Omental fat pad (tissue), 4 donors: ENCODE measurements at places on chromosomes 7 and 10. TPM values are rescaled to one million over a fixed set of nuclear protein-coding genes. Genes with fewer than 3 reads are reported as not detected.

DNA sequence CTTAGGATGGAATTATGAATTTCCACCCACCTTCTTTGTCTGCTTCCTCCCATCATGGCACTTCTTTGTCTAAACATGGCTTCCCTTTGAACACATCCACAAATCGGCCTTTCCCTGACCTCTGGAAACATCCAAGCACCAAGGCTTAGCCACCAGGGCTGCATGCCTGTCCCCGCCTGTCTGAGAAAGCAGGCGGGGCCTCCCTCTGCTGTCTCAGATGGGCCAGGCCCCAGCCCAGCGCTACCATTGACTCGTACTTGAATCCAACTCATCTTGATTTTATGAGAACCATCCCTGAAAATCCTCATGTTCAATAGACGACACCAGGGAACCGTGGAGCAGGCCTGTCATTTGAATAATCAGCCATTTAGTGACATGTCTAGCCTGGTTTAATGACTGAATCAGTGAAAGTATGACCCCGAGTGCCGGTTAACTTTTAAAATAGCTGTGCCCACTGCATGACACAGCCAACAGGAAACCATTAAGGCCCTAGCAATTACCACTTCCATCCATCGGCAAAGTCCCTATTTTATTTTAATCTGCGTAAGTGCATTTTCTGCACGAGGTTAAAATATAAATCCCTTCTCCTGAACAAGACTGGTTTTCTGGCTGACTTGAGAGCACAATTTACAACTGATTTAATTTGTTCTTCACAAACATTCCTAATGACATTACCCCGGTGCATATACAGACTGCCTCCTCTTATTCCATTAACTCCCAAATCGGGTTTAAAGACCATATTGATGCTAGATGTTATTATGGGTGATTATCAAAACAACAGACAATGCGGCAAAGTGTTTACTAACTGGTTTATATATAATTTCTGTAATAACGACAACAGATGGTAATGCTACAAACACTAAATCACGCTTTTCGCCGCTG, 194.7 kb downstream of the BUB3 start:
- no peak for DNase-seq

DNA sequence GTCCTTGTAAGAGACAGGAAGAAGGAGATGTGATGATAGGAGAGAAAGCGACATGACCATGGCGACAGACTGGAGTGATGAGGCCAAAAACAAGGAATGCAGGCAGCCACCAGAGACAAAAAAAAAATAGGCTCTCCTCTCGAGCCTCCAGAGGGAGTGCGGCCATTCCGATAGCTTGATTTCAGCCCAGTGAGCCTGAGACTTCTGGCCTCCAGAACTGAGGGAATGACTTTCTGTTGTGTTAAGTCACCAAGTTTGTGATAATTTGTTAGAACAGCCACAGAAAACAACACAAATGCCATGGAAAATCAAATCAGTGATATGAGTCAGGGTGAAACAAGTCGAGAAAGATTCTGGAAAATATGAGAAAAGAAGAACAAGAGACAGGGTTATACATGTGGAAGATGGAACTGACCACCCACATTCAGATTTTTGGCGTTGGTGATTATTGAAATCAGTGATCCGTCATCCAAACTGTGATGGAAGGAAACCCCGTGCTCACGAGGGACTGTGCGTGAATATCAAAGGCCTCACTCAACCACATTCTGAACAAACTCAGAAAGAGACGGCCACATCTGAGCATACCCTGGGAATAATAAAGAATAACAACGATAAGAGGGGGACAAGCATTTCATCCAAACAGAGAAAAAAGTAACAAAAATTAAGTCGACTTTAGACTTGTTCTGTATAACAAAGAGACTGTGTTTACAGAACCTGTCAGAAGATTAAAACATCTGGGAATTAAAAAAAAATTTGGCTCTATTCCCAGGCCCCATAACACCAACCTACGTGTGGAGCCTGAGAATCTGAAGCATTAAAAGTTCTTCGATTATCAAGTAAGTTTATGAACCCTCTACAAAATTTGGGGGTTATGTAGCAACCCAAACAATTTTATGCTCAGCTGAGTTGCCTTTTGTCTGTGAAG, 72.1 kb downstream of the EEPD1 start:
- no peak for DNase-seq

DNA sequence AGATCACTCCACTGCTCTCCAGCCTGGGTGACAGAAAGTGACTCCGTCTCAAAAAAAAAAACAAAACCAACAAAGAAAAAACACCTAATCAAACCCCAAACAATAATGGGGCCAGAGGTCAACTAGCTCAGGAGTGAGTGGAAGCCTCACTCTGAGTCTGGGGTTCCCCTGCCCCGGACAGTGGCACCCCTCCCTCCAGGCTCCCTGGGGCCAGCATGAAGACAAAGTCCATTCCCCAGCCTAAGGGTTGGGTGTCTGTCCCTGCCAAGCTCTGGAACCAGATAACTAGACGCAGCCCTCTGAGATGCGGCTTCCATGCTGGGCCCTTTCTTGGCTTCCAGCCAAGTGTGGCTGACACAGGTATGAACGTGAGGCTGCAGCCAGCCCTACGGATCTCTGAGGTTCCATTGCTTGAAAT, 1.7 kb upstream of the FUOM start:
- no peak for DNase-seq

- no peak for DNase-seq
Observed at GRCh38 chr10:119775529-119775928, 49.7 kb downstream of the INPP5F start.

The INHBA gene
- 0.93 TPM for total RNA-seq

The ADRA2A gene
- 81.3 TPM for total RNA-seq

- no peak for DNase-seq
Observed at GRCh38 chr7:92133133-92133736, 1.0 kb downstream of the CYP51A1 start.

- no peak for DNase-seq
Observed at GRCh38 chr7:20470082-20470481, 139.4 kb downstream of the ITGB8 start.

- no peak for DNase-seq
Observed at GRCh38 chr10:77673101-77673500, 35.5 kb upstream of the KCNMA1 start.

The ADAMTS14 gene
- 0.47 TPM for total RNA-seq

- no peak for DNase-seq
Observed at GRCh38 chr10:84706875-84707274, 378.5 kb downstream of the CCSER2 start.

DNA sequence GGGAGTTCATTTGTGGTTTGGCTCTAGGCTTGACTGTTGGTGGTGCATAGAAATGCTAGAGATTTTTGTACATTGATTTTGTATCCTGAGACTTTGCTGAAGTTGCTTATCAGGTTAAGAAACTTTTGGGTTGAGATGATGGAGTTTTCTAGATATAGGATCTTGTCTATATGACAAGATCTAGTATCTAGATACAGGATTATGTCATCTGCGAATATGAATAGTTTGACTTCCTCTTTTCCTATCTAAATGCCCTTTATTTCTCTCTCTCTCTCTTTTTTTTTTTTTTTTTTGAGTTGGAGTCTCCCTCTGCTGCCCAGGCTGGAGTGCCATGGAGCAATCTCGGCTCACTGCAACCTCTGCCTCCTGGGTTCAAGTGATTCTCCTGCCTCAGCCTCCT, 62.9 kb downstream of the MGAM2 start:
- no peak for DNase-seq

The MACC1 gene
- 5.2 TPM for total RNA-seq

The ARMC3 gene
- total RNA-seq, result not detected

DNA sequence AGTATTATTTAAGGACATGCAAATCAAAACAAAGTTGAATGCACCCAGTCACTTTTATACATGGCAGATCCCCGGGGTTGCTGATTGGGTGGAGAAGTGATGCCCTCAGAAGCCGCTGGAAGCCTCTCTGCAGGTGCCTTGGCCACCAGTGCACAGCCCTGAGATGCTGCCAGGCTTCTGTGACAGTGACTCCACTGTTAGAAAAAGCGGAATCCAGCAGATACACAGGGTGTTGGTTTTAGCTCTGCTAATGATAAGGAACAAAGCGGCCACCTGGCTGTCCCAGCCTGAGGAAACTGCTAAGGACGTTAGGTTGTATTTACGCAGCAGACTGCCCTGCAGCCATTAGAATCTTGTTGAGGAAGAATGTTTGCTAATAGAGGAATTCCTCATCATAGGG, 47.5 kb downstream of the JAKMIP3 start:
- no peak for DNase-seq

GRCh38 chr10:98320486-98321185, 52.6 kb upstream of the LOXL4 start:
- no peak for DNase-seq

DNA sequence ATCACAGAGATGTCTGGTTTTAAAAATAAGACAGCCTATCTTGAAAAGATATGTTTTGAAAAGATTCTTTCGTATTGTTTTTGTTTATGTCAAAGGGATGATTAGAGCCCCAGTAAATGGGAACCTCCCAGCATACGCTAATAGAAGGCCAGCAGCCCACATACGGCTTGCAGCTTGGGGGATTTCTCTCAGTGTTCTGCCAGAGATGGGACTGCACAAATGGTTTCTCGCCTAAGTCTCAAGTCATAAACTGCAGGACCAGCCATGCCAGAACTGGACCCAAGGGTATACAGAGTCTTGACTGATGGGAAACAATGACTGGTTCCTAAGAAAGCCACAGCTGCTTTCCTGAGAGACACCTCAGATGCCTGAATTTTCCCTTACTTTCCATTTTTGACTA, 306.9 kb upstream of the DGKB start:
- no peak for DNase-seq

The PPP1R3A gene
- not detected for total RNA-seq

GRCh38 chr7:50775231-50775630, 7.5 kb downstream of the GRB10 start:
- DNase-seq, result no peak

DNA sequence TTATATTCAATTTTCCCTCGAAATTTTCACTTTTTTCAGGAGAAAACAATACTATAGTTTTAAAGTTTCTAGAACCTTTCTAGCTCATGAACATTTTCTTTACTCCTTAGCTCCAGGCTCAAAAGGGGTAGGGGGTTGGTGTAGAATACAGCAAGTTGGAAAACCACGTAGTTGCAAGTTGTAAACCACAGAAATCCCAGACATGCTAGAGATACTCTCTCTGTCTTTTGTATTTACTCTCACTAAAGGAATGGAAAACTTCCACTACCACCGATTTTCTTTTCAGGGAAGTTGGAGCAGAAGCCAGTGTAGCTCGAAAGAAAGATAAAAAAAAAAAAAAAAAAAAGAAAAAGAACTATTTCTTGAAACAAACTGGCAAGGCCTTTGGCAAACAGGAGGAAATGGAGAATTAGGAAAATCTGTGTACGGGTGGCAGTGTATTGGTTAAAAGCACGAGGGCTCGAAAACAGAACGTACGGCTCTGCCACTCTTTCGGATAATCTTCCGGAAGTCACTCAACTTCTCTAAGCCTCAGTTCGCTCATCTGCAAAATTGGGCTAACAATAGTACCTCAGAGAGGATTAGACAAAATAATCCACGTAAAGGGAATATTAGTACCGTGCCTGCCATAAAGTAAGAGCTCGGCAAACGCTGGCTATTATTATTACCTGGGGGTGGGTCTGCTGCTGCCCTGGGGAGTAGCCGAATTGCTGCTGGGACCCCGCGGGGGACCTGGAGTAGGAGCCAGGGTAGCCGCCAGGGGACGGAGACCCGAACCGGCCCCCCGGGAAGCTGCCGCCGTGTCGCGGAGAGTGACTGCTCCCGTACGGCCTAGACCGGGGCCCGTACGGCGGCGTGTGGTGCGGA, 628 bp downstream of the MPLKIP start:
- no peak for DNase-seq

DNA sequence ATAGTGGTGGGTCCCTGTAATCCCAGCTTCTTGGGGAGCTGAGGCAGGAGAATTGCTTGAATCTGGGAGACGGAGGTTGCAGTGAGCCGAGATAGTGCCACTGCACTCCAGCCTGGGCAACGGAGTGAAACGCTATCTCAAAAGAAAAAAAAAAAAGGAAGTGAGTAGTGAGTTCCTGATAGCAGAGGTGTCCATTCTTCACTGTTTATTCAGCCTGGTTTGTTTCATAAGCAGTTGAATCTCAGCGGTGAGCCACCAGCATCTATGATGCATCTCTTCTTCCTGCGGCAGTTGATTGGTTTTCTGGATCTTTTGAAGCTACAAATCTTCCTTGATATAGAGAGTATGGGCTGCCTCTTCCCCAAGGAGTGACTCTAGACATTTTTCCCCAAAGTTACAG, 316.1 kb upstream of the MTPN start:
- no peak for DNase-seq

GRCh38 chr7:88090671-88091070, 129.2 kb downstream of the SRI start:
- DNase-seq, result no peak
